ENCODE measurements at places on chromosomes 4 and X. TPM values are rescaled to one million over a fixed set of nuclear protein-coding genes. Genes with fewer than 3 reads are reported as not detected.
A peak's percentile ranks its signal among the peaks of the same experiment; 100 is the strongest.

DNA sequence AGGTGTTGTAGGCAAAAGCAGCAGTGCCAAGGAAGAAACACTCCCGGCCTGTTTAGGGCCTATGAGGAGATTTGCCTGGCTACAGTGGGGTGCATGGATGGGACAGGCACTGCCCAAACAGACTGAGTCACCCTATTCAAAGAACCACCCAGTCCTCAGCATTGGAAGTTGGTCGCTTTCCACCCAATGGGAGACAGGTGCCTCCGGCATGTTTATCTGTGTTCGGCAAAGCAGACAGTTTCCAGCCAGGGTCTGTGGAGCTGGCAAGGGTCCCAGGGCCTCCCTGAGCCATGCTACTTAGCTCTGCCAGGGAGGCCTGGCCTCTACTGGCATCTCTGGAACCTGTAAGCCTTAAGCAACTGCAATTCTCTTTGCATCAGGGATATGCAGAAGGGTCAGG lies 165.1 kb upstream of the ATP6AP2 start:
- DNase-seq: no peak

DNA sequence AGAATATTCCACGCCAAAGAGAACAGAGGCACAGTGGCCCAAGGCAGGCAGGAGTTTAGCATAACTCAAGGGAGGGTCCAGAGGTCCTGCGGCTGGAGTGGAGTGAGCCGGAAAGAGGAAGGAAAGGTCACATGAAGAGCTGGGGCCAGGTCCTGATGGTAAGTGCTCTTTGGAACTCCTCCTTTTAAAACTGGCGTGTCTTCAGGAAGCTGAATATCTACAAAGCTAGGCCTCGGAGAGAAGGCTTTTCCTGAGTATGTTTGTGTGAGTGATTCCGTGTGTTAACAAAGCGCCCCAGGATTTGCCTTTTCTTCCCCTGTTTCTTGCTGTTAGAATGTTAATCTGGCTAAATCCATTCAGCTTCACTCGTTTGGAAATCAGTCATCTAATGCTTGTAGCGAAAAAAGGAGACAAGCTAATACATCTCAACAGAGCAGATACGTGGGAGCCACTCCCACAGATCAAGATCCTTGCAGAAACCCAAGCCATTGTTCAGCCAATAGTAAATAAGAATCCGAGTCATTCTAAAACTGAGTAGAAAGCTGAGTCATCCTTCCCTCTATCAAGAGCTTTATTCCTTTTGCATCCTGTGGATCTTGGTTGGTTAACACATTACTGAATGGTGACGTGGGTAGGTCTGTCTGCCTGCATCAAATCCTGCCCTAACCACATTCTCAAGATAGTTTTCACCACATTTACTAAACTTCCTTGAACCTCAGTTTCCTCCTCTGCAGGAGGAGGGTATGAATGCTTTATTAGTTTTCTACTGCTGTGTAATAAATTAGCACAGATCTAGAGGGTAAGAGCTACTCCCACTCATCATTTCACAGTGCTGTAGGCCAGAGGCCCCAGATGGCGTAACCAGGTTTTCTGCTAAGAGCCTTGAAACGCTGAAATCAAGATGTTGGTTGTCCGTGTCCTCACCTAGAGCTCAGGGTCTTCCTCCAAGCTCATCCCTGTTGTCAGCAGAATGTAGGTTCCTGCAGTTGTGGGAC lies 43.2 kb upstream of the RBM47 start:
- no peak for DNase-seq

GRCh38 chrX:17632942-17633341 lies 104.4 kb upstream of the SCML1 start:
- no peak for DNase-seq

DNA sequence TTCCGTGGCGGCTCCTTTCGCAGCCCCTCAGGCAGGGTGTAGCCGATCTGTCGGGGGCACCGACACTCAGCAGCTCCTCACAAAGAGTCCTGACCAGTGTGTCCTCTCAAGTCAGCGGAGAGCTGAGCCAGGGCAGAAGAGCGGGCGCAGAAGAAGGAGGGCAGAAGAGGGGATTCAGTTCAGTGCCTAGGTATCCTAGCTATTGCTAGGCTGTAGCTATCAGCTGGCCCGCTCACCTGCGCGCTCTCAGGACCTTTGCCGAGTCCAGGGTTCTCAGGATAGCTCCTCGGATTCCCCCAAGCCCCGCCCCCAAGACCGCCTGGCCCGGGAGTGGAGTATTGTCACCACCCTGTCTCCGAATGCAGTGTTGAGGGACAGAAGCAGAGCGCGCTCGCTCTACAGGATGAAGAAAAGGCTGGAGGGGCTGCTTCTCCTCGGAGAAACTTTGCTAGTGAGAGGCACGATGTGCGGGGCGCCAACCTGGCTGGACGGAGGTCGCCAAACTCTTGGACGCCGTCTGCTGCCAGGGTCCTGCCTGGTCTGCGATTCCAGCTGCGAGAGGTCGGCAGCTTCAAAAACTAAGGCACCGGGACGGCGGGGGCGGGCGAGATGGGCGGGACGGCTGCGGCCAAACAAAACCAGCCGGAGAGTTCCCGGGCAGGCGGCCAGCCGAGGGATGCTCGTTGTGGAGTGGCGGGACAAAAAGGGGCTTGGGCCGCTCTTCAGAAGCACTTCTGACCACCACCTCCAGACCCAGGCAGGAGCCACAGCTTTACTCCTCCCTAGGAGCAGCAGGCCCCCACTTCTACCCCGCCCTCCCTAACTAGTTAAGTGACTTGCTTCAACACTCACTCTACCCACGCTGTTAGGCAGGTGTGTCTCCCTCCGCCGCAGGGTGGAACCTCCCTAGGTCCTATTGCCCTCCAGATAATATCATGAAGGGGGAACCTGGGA lies at the start of gene XKRX:
TSS of gene XKRX (minus strand) at position 258 of the 954 bp plus-strand sequence. CDS start 613 bp downstream, outside the sequence.
- peak; percentile 43 for DNase-seq

The SERTM2 gene
- 1.5 TPM for polyA plus RNA-seq

- DNase-seq: no peak
Measured at GRCh38 chr4:172628263-172628662, 540.3 kb upstream of the GALNT7 start.

DNA sequence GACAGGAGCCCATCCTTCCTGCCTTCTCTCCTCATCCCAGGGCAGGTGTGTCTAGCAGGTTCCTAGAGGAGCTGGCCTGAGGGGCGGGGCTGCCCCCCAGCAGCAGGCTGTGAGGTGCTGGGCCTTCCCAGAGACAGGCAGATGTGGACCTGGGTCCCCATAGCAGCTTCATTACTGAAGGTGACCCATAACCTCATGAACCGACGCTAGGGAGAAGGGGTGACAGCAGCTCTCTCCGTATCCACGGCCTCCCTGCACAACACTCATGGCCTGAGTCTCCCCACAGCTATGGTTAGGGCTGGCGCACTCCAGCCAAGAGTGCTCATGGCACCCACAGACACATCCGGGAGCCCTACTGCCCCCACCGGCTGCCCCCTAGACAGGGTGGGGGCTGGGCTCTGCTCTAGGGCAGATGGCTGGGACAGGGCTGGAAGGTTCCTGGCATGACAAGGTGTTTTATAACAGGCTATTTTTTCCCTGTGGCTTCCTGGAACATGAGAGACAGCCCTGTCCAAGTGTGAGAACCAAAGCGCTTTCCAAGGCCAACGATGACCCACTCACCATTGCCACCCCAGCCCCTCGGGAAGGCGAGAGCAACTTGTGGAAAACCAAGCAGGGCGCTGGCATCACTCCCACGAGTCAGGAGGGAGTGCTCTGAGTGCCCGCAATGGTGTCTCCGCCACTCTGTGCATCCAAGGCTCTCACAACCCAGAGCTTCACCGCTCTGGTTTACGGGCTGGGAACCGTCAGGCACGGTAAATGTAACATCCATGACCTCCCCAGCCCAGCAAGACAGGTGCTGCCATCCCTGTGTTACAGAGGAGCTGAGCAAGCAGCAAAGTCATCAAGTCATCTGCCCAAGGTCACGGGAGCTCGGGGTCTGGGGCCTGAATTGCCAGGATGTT lies 59.8 kb downstream of the ACOX3 start:
- DNase-seq: no peak

The HOPX gene
- polyA plus RNA-seq: 8.8 TPM

- no peak for DNase-seq
Measured at GRCh38 chrX:69228732-69229131, 63.5 kb upstream of the PJA1 start.

DNA sequence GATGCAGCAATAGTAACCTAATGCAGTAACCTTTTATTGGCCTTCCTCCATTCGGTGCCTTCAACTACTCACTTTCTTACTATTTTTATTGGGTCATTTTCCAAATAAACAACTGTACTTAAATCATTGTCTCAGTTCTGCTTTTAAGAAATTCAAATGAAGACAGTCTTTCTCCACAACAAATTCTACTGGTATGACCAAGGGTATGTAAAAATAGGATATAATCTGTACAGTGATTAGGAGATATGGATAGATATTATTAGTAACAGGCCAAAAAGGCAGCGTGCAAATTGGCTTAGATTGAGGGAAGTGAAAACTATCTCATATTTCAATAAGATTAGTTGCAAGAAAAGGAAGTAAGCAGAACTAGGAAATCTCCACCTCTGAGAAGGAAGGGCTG lies 177.4 kb upstream of the PPP1R2C start:
- DNase-seq: no peak

DNA sequence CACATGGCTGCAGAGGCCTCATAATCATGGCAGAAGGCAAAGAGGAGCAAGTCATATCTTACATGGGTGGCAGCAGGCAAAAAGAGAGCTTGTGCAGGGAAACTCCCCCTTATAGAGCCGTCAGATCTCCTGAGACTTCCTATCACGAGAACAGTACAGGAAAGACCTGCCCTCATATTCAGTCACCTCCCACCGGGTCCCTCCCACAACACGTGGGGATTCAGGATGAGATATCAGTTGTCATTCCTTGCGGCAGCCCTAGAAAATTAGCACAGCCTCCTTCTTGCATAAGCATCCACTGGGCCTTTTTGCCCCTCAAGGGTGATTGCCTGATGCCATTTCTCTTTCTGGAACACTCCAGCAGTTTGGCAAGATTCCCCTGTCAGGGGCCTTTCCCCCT lies 61.7 kb upstream of the STX18 start:
- no peak for DNase-seq

The SLC10A7 gene
- 8.5 TPM for polyA plus RNA-seq

- no peak for DNase-seq
Measured at GRCh38 chr4:144699565-144699964, 53.6 kb downstream of the HHIP start.

DNA sequence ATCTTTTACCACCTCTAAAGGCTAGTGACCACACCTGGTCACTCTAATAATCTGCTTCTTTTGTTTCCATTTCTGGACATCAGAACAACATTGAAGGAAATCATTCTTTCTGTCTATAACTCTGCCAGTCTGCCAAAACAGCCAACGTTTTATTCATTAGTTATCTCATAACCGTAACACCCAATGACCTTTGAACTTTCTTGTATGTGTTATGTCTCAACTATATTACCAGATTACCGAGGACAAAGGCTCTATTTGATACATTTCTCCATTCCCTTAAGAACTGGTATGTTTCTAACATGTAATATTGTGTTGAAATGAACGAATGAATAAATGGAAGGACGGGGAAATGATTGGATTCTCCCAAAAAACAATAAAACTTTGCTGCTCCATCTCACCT lies 152.7 kb downstream of the GABRB1 start:
- no peak for DNase-seq

DNA sequence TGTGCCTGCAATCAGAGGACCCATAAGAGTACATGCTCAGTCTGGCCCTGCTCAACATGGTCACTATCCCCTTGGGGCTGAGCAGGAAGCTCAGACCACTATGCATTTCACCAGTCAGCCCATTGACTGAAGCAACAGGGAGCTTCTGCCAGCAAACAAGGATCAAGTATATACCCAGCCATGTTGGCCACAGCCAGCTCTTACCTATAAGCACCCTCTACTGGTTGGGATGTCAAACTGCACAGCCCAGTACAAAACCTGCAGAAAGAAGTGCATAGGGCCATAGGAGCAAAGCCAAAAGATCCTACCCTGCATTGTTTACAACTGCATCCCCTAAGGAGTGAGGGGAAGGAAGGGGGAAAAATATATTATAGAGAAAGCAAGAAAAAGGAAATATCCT lies 214.4 kb upstream of the CPEB2 start:
- DNase-seq: no peak

DNA sequence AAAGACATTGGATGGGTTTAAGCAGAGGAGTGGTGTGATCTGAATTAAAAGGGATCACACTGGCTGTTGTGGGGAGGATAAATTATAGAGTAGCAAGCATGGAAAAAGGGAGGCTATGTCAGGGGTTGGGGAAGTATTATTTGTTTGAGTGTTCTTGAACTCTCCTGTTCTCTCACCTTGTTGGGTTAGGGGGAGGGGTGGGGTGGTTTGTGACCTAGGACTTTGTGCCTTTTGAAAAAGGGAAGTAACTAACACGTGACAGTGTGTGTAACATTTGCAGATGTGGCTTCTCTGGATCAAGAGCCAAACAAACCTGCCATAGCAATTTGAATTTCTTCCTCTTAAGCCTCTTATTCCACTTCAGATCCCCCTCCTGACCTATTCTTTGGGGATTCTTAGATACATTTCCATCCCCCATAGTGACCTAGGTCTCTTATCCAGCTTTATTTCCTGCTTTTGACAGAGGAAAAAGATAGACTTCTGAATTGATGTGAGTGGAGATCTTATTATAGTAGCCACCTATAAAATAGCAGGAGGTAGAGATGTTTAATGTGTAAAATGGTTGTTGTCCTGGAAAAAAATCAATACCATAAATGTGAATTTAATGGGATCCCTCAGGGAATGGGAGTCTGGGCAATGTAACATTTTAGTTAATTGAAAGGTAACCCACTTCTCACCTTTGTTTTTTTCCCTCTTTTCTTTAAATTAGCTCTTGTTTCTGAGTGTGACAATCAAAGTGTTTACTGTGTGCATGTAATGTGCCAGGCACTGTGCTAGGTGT lies 120.4 kb downstream of the CT47B1 start:
- no peak for DNase-seq

- DNase-seq: no peak
Measured at GRCh38 chrX:40082447-40083119, 15.2 kb downstream of the BCOR start.

The OPN1LW gene
- polyA plus RNA-seq: not detected

DNA sequence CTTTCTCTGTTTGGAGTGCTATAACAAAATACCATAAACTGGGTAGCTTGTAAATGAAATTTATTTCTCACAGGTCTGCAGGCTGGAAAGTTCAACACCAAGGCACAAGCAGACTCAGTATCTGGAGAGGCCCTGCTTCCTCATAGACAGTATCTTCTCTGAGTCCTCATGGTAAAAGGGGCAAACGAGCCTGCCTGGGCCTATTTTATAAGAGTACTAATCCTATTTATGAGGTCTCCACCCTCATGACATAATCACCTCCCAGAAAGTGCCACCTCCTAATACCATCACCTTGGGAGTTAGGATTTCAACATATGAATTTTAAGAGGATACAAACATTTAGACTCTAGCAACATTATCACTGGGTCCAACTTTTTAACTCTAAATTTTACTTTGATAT lies 200.3 kb downstream of the STPG2 start:
- no peak for DNase-seq

- no peak for DNase-seq
Measured at GRCh38 chr4:57280481-57280880, 170.3 kb upstream of the IGFBP7 start.

DNA sequence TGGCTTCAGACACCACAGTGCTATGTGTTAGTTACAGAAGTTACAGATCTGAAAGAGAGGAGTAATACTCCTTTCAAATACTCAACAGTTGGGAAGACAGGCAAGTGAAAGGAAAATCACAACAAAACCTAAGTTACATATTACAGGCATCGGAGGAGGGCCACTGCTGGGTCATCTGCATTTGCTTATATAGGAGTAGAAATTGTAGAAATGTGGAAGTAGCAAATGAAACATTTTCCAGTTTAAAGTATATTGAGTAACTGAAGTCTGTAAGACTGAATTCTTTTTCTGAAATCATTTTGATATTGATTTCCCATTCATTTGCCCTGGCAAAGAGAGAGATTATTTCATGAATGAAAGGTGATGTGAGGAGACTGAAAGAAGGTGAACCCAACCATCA lies 201.7 kb downstream of the SPRY1 start:
- no peak for DNase-seq

GRCh38 chr4:125021189-125021588 lies 293.6 kb upstream of the FAT4 start:
- DNase-seq: no peak
